ENCODE measurements at places on chromosomes 1 and 21.

- DNase-seq, result no peak
These were observed 20.0 kb upstream of the RD3 start for GRCh38 chr1:211511947-211512346.

DNA sequence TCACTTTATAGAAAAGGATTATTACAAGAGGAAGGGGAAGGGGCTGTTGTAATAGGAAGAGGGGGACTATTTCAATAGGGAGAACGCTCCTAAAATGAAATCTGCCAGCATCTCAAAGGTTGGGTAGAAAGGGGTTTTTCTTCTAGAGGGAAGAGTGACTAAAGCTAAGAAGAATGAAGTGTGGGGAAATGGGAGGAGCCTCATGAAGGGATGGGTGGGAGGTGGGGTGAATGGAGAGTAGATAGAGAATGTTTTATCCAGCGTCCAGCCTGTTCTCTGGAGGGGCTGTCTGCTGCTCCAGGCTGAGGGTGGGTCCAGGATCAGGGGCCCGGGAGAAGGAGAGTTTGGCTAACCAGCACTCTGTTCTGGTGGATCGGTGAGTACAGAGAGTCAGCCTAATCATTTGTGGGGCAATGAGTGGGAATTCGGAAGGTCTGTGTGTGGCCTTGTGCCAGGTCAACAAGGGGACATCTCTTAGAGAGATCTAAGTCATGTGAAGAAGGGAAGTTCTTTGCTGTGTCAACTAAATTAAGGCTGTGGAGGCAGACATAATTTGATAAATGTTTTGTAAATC, 25.2 kb downstream of the VN1R5 start:
- no peak for DNase-seq

DNA sequence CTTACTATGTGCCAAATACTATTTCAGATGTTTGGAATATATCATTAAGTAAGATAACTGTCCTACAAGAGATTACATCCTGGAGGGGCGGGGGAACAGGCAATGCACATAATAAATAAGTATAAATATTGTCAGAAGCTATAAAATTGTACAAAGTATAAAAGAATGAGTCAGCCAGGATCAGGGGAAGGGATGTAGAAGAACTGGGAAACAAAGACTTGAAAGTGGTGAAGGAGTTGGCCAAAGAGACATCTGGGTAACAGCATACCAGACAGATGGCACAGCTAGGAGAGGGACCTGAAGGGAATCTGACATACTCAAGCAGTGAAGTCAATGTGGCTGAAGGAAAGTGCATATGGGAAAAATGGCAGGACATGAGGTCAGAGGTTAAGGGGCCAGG, 53.9 kb downstream of the CYYR1 start:
- no peak for DNase-seq

GRCh38 chr1:3431266-3431665, 23.2 kb upstream of the ARHGEF16 start:
- DNase-seq, result peak; percentile 6

- DNase-seq, result no peak
These were observed 37.0 kb upstream of the PLPPR4 start for GRCh38 chr1:99227056-99227897.

GRCh38 chr1:247908766-247909165, 11.3 kb upstream of the OR2T8 start:
- no peak for DNase-seq

- no peak for DNase-seq
These were observed 64.8 kb downstream of the EPHB2 start for GRCh38 chr1:22775478-22775877.

DNA sequence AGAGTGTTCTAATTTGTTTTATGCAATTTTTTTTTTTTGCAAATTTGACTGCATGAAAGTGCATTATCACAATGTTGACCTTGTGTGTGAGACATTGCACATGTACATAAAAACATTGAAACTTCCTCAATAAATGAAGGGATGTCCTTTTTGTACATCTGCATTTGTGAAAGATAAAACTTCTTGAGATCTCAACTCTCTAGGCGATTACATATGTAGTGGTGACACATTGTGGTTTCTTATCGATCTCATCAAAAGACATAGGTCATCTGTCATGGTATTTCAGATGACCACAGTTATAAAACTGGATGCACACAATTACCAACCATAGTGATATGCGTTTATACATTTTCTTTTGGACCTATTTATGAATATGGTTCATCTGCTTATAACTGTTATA, 35.6 kb upstream of the C21orf91 start:
- no peak for DNase-seq

GRCh38 chr1:202117898-202118371, 4.8 kb upstream of the GPR37L1 start:
- no peak for DNase-seq

DNA sequence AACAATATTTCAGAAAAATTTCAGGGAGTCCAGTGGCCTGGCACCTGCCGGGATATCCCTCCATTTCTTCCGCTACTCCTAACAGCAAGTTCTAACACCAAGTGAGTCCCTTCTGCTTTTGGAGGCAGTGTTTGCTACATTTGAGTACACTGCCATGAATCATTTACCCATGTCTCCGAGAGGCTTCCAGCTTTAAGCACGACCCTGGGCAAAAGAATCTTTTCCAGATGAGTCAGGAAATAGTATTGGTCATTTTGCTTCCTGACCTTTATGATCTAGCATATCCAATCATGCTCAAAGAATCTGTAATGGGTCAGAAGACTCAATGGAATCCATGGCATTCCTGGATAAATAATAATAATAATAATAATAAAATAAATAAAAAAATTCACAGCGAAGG, 60.7 kb upstream of the FMN2 start:
- DNase-seq, result no peak

DNA sequence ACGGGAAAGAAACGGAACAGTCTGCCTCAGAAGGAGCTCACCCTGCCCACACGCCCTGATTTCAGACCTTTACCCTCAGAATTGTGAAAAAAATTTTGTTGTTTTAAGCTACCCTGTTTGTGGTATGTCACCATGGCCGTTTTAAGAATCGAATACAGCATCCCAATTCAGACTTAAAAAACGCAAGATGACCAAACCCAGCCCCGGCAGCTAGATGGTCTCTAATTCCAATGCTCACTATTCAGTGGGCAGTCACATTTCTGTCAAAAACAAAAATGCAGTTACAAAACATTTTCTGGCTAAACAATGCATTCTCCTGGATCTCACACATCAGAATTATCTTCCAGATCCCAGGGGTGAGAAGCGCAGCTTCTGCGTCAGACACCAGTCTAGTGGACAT, 527.5 kb downstream of the SMYD3 start:
- DNase-seq, result no peak

GRCh38 chr1:210222340-210223006, 10.1 kb upstream of the SERTAD4 start:
- DNase-seq, result no peak

DNA sequence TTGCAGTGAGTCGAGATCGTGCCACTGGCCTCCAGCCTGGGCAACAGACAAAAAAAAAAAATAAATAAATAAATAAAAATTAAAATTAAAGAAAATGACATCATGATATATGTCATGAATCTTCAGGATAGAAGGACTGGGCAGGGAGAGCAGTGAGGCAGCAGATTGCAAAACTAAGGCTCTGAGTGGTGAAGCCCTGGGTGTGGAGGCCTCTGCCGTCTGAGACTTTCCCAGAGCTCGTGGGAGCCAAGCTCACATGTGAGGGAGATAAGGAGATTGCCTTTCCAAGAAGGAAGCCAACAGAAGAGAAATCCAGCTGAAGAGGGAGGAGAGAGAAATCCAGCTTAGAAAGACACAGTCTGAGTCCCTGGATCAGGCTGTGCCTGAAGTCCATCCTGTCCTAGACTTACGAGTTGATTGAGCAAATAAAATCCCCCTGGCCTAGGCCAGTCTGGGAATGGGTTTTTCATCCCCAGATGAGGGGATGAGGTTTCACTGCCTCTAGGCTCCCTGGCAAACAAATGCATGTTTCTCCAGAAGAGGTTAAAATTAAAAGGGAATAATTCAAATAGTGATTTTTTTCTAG, 142.0 kb upstream of the IGSF21 start:
- DNase-seq, result no peak

GRCh38 chr1:25760871-25761270, 39.1 kb upstream of the SELENON start:
- DNase-seq, result peak; percentile 80

- DNase-seq, result no peak
These were observed 291.1 kb downstream of the PCP4 start for GRCh38 chr21:40158366-40158765.

DNA sequence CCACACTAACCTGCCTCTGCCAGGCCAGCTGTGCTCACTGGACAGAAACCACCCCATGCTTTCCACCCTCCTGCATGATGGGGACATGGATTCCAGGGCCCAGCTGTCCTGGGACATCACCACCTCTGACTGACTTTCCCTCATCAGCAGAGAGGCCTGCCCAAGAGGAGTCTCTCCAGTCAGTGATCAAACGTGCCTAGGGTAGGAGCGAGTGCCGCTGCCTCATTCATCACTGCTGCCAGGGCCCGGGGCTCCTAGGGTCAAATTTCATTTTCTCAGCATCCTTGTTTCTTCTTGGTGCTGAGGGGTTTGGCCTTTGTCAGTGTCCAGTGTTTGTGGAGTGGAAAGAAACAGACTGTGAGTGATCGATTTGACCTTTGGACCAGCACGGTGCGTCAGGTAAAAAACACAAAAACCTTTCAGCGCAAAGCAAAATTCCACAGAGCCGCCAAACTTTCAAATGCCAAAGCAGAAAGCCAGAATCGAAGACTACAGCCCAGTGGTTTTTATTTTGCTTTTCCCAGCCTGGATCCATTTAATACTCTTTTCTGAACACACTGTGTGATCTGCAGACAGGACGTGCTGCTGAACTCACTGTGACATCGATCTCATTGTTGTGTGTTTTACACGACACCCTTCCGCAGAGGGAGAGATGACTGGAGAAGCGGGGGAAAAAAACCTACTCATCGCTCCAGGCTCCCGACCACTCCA, 43.2 kb downstream of the CAPN8 start:
- no peak for DNase-seq

DNA sequence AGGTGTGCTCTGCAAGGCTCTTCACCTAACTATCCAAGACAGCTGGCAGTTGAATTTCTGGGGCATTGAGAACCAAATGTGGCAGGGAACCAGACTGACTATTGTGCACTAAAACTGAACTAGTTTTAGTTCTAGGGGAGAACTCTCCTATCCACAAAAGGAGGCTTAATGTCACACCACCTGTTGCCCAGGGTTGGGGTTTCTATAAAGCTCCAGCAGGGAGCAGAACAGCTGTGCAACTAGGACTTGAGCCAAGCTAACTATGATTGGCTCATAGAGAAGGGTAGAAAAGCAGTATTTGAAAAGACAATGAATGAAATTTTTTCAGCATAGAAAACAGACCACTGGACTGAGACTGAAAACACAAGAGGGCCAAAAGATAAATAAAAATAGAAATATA, 53.3 kb upstream of the FGGY start:
- no peak for DNase-seq

DNA sequence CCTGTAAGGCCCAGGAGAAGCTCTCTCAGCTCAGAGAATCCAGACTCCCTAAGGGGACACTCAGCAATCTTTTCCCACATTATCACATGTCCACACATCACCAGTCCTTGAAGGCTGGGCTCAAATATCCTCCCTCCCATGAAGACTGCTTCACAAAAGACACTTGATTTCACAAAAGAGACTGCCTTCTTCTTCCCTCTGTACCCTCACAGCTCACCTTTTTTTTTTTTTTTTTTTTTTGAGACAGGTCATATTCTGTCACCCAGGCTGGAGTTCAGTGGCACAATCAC, 1.5 kb downstream of the CD58 start:
- DNase-seq, result no peak

DNA sequence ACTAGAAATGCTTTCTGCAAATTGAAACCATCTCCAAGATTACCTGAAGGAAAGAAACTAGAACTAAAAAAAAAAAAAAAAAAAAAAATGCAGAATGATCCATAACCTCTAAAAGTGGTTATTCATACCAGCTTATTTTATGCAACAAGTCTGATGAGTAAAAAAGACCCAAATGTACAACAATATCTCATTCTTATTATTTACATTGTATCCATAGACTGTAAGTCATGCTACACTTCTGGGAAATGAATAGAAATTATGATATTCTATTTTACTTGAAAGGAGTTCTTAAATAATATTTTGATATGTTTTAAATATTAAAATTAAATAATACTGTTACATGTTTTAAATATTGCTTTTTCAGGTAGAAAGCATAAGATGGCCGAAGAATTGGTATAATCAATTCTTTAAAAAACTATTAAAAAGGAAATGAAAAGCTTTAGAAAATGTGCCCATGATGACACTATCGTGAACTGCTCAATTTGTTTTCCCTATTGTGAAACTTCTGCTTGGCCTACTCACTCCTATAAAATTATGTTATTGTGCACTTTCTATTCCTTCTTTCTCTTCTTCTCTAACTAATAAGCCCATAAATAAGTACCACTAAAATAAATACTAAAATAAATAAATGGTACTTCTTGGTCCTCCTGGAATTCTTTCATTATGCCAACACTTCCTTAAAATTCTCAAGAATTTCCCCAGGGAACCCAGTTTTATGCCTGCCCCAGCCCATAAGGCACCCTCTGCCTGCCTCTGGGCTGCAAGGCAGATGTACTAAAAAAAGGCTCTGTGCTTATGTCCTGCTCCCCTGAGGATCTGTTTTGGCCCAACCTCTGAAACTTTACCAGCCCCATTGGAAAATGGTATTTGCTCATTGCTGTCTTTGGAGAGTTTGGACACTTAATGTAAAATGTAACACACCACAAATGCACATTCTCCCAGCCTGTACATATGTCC, 18.1 kb downstream of the SAMSN1 start:
- no peak for DNase-seq

- no peak for DNase-seq
These were observed 139.9 kb downstream of the ASTN1 start for GRCh38 chr1:177024623-177025022.

- DNase-seq, result no peak
These were observed 1.8 kb upstream of the KIF1B start for GRCh38 chr1:10208537-10208936.

GRCh38 chr21:38114717-38115333, 142.0 kb upstream of the KCNJ15 start:
- DNase-seq, result no peak

DNA sequence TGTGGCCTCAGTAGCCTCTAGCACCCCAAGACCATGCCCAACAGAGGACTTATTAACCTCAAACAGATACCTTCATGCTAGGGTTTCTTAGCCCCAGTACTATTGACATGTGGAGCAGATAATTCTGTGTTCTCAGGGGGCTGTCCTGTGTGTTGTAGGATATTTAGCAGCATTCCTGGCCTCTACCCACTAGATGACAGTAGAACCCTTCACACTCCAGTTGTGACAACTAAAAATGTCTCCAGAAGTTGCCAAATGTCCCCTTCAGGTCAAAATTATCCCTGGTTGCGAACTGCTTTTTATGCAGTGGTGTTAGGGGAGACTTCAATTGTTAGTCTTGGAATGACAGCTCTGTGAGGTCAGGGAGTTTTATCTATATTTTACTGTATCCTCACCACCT, 8.1 kb downstream of the KAZN start:
- DNase-seq, result peak; percentile 2

GRCh38 chr1:88649932-88650331, 34.1 kb upstream of the PKN2 start:
- DNase-seq, result no peak

GRCh38 chr1:8765198-8765597, 52.2 kb downstream of the RERE start:
- DNase-seq, result no peak
